ENCODE measurements at places on chromosomes 16 and 17.

DNA sequence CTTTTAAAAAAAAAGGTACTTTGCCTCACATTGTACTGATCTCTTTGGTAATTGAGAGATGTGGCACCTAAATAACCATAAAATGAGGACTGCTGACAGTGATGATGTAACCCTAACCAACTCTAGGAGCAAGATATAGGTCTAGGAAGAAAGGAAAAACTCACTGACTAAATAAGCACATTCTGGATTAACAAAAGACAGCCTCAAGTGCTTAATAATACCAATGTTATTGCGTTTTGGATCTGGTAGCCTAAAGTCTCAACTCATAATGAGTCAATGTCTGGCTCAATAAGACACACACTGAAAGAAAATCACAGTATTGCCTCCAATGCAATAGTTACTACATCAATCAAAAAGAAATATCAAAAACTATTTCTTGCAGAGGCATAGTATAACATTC lies 3.0 kb downstream of the ERN1 start:
- DNase-seq, result no peak

GRCh38 chr16:66204756-66205155 lies 161.7 kb upstream of the CDH5 start:
- no peak for DNase-seq

DNA sequence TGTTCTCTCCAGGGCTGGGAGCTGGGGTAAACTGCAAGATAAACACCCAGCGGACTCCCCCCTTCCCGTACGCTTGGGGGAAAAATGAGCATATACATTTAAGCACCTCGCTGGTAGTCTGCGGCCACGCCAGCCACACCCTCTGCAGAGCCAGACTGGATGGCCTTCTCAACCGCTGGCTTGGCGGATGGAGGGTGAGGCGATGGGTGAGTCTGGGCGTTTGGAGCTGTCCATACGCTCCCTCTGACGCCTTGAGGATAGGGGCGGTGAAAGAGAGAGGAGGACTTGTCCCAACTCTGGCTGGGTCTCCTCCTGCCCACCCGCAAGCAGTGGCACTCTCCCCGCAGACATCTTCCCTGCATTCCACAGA lies 1.0 kb downstream of the ITGA3 start:
- no peak for DNase-seq

DNA sequence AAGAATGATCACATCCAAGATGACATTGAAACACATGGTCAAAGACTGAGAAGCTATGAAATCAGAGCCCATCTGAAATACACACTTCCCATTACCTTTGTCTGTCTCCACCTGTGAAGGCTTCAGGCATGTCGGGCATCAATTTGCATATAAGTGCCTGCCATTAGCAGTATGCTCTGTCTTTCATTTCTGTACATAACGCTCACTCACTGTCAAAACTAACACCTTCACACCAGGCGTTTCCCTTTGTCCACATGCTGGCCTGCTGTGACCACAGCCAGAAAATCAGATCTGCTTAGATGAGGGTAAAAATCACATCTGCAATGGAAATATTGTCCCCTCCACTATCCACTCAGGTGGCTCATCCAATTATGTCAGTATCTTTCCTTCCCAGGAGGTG lies 524.8 kb downstream of the TOX3 start:
- no peak for DNase-seq

DNA sequence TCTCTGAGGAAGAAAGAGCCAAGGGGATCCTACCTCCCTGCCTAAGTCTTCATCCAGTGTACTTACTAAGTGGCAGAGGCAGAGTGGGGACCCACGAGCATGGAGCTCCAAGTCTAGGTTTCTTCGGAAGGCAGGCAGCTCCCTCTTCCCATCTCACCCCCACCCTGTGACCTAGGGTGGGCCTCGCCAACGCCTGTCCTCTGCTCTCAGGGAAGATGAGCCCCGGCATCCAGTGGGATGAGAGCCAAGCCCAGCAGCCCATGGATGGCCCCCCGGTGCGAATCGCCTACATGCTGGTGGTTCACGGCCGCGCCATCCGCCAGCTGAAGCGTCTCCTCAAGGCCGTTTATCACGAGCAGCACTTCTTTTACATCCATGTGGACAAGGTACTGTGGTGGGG lies 8.3 kb downstream of the XYLT2 start:
- no peak for DNase-seq

DNA sequence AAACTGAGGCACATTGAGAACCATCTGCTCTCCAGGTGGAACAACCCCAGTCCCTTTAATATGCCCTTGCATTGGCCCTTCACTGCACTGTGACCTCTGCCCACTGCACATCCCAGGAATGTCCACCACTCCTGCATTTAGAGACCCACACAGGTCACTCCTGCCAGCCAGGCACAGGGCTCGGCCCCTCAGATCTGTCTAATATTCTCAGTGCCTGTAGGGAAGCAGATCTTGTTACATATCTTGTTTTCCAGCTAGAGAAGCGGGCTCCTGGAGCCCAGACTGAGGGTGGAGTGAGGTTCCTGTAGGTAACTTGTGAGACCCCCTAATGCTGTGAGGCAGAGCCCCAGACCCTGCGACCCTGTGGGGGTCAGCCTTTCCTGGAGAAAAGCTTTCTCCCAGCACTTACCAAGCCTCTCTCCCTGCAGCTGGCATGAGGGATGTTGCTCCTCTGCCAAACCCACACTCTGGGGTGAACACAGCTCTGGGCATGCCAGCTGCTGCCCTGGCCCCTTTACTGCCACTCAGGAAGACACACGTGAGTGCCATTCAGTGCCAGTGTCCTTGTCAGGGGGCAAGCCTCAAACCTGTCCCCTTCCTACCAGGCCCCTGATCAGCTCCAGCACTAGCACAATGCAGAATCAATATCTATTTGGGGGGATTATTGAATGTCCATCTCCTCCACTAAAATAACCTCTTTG lies 40.3 kb upstream of the CRHR1 start:
- DNase-seq, result no peak

GRCh38 chr17:58360296-58361063 lies 8.5 kb upstream of the SUPT4H1 start:
- DNase-seq, result no peak

GRCh38 chr17:39270923-39271322 lies 45.2 kb upstream of the STAC2 start:
- DNase-seq, result no peak

- DNase-seq, result no peak
Observed at GRCh38 chr16:88539652-88540345, 30.4 kb upstream of the ZC3H18 start.

GRCh38 chr16:70467113-70467512 lies 12.7 kb downstream of the FCSK start:
- no peak for DNase-seq

DNA sequence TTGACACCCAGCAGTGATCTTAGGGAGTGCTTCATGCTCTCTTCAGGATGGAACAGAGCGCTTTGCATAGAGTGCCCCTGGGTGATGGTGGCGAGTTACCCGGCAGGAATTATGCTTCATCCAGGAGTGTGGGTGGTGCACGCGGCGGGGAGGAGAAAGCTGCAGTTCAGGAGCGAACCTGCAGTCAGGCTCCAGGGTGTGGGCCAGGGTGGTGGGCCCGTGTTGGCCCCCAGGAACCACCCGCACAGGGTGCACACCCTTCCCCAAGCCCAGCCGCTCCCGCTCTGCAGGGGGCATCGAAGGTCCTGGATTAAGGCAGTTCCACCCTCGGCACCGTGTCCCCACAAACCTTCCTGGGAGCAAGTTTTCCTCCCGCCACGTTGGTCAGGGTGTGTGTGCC lies 3.9 kb downstream of the RAB40C start:
- DNase-seq, result no peak

DNA sequence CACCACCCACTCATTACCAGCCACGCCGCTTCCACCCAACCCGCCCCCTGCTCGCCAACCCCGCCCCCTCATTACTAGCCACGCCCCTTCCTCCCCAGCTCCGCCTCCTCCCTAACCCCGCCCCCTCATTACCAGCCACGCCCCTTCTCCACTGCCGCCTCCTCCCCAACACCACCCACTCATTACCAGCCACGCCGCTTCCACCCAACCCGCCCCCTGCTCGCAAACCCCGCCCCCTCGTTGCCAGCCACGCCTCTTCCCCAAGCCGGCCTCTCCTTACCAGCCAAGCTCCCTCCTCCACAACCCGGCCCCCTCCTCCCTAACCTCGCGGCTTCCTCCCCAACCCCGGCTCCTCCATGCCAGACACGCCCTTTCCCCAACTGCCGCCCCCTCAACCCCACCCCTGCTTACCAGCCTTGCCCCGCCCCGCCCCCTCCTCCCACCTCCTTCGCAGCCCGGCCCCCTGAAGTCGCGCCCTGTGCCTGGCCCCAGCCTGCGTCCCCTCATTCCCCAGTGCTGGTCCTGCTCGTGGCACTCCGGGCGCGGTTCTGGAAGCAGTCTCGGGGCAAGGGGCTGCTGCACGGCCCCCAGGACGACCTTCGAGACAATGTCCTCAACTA lies 7.3 kb downstream of the SLC22A31 start:
- DNase-seq, result no peak

DNA sequence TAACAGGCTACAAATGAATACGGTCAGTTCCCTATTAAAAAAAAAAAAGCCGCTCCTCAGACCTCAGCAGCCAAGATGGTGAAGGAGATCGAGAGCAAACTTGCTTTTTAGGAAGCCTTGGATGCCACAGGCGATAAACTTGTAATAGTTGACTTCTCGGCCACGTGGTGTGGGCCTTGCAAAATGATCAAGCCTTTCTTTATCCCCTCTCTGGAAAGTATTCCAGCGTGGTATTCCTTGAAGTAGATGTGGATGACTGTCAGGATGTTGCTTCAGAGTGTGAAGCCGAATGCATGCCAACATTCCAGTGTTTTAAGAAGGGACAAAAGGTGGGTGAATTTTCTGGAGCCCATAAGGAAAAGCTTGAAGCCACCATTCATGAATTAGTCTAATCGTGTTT lies 11.8 kb upstream of the GGT6 start:
- no peak for DNase-seq

- no peak for DNase-seq
Observed at GRCh38 chr17:78596871-78597764, 19.9 kb upstream of the DNAH17 start.

DNA sequence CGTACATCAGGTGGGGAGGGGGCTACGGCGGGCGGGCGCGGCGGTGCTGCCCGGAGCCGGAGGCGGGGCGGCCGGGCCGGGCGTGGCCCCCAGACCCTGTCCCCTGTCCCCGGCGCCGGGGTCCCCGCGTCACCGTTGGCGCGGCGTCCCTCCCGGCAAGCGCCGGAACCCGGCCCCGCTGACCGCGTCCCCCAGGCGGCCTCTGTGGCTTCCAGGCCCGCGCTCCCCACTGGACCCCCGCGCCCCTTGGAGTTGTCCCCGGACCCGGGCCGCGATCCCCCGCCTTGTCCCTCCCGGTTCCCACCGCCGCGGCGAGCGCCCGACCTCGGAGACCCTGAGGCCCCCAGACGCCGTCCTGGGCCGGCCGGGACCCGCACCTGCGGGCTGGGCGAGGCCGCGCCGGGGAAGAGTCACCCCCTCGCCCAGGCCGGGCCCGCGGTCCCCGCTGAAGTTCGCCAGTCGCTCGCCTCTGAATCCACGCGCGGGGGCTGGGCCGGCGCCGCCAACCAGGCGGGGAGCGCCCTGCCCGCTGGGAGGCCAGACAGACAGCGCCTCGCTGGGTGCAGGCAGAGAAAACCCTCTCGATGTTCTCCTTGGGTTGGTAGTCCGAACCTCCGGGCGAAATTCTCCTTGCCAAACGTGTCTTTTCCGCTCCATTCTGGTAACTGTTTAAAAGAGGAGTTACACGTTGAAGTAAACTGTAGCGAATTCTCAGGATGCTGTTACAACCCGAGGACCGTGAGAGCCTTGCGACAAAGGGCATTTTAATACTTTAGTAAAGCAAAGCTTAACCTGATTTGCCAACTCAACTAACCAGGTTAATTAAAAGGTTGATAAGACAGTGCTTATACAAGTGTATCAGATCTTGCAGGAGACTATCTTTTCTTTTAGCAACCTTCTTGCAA lies 761 bp downstream of the GAN start:
- DNase-seq, result peak; percentile 64

DNA sequence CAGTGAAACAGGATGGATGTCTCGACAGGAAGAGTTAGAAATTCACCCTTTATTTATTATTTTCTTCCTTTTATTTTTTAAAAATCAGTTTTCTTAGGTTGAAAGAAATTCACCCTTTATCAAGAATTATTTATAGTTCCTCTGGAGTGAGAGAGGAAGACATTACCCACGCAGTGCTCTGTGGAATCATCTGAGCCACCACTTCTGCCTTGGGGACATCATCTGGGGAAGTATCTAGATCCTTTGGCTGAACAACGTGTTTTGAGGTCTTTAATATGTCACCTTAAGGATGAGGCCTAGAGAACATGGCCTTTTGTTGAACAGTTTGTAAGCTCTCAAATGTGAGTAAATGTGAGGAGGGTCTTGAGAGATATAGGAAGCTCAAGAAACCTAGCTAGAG lies 183.3 kb downstream of the UTP18 start:
- DNase-seq, result no peak

DNA sequence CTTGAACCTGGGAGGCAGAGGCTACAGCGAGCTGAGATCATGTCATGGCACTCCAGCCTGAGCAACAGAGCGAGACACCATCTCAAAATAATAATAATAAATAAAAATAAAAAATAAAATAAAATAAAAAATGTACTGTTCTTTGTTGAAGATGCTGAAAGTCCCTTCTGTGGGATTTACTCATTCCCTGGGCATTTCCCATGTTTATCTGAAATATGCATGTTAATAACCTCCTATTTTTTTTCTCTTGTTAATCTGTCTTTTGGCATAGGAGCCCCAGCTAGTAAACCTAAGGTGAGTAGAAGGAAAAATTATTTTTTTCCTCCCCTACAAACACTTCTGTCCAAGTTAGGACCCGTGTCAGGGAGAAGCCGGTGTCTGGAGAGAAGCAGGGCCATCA lies 34.4 kb downstream of the TMEM92 start:
- DNase-seq, result no peak

DNA sequence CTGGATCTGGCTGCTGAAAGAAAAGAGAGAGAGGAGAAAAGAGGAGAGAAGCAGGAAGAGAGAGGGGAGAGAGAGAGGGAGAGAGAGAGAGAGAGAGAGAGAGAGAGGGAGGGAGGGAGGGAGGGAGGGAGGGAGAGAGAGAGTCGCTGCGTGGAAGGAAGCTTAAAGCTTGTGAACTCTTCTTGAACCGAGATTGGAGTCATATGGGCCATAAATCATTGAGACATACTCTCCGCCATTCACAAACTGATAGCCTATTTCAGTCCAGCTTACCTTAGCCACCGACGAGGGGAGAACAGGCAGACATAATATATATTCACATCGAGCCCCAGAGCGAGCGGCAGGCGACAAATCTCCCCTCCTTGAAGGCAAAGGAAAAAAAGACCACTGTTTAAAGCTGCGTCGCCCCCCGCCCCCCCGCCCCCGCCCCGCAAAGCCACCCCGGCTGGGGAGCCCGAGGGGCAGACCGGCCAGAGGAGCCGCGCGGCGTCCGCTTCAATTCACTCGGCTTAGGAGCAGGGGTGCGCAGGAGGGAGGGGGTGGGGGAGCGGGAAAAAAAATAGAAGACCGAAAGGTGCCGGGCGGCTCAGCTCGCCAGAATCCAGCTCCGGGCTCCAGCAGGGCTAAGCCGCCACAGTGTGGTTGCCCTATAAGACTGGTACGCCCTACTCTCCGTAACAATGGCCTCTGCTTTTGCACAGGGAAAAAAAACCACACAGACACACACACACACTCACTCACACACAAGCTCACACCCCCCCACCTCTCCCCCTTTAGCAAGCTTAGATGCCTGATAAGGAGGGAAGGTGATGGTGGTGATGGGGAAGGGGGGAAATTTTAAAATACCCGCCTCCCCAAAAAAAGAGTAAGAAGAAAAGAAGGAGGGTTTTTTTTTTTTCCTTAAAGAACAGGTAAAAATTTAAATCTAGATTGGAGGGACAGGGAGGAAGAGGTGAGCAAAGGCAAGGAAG lies 10.6 kb upstream of the HOXB2 start:
- no peak for DNase-seq
